Stimulated activated CD4-positive, alpha-beta T cell treated with anti-CD3 and anti-CD28 coated beads, TNF-alpha, amount 100 ng/mL, for 1 hour (primary cell): ENCODE measurements at places on chromosomes 2 and 18.

DNA sequence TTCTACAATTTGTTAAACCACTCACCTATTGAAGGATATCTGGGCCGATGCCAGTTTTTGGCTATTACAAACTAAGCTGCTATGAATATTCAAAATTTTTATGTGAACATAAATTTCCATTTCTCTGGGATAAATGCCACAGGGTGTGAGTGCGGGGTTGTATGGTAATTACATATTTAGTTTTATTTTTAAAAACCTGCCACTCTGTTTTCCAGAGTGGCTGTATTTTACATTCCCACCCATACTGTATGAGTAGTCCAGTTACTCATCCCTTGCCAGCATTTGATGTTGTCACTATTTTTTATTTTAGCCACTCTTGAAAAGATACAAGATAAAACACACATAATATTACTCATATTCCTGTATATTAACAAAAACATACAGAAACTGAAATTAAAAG is 22.9 kb downstream of the GRP start:
- DNase-seq: no peak

DNA sequence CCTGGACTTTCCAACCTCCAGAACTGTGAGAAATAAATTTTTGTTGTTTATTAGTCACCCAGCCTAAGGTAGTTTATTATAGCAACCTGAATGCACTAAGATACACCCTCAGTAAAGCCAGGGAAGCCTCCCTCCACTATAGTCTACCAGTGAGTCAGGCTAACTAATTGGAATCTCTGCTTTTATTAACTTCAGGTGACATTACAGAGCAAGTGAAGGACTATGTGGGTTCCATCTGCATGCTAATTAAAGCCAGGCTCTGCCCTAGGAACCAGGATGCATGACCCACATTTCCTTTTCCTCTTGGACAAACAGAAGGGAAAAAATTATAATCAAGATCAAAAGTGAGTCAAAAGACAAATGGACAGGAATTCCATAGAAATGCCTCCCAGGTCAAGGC is 56.1 kb downstream of the ZC3H8 start:
- DNase-seq: no peak

DNA sequence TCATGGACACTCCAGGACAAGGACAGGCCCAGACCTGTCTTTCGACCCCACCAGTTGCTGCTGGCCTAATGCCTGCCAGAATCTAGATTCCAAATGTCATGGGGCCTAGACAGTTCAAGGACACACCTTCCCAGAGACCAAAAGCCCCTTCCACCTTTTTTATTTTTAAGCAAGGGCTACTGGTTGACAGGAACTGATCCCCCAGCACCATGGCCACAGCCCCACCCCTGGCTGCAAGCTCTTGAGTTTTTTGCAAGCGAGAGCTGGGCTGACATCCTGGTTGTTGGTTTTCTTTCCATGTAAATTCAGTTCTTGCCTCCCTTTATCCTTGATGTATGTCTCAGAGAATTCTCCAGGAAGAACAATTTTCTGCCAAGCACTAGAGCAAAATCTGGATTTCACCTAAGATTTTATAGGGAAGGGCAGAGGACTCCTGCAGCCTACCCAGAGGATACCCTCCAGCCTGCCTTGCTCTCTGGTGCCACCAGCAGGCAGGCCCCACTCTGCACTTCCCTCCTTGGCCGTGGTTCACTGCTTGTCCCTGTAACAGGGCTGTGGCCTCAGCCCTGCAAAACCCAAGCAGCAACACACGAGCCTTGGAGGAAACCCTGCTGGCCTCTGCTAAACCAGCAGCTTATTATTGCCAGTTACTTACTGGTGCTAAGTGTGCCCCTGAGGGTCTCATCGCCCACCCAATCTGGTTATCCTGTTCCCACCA is 97.7 kb downstream of the TWIST2 start:
- DNase-seq: no peak

DNA sequence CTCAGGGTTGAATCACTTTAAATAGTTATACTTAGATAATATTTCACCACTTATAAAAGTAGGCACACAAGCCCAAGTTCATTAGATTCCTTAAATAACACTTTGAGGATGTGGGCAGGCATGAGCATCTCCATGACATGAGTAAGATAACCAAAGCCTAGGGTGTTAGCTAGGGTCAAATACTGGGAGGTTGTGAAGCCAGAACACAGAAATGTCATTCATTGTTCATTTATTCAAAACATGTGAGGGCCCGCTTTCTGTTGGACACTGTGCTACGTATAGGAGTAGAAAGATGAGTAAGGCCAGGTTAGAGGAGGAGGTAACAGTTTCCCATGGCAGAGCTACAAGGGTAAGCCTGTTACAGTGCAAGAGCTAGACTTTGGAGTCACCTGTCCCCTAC is 93.5 kb upstream of the NEDD4L start:
- DNase-seq: no peak

DNA sequence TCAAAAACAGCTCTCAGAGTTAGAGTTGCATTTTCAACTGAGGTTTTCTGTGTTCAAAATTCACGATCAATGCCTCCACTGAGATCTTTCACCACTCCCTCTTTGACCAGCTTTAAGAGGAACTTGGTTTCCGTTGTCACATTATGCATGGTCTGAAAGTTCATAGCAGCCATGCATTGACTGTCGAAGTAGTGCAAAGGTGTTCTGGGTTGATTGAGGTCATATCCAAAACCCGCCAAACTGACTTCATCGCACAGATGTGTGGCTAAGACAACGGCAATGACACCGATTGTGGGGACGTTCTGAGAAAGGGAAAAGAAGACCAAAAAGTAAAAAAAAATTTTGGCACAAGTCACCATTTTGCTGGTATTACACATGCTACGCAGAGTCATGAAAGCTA is 48.7 kb downstream of the ST3GAL5 start:
- DNase-seq: no peak

DNA sequence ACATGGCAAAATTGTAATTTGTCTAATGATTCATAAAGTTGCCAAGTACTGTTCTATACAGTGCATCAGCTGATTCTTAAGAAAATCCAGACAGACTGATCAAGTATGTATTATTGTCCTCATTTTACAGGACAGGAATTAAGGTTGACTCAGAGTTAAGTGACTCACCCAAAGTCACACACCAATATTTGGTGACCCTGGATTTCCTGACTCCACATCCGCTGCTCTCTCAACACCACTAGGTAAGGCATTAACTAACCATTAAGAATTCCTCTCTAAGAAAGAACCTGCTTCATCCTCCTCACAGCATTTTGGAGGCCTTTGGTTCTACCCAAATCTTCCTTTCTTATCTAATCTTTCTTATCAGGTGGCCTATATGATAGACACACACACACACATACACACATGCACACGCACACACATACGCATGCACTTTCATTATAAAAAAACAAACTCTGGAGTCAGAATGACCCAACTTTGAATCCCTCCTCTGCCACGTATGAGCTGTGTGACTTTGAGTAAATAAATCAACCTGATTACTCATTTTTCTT is 150.8 kb downstream of the ANKRD44 start:
- no peak for DNase-seq

DNA sequence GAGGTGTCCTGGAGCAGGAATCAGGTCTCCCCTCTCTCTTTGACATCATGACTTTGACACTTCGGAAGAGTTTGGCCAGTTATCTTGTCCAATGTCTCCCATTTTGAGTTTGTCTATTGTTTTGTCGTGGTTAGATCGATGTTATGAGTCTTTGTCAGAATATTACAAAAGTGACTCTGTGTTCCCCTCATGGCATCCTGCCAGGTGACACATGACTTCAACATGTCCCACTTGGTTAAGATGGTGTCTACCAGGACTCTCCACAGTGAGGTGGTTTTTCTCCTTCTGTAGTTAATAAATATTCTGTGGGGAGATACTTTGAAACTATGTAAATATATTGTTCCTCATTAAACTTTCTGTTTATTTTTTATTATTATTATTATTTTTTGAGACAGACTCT is 76.6 kb upstream of the BZW1 start:
- no peak for DNase-seq

GRCh38 chr2:148876202-148876594 is 1.2 kb downstream of the KIF5C start:
- DNase-seq: no peak

GRCh38 chr2:32712870-32713269 is 85.0 kb downstream of the TTC27 start:
- DNase-seq: no peak

DNA sequence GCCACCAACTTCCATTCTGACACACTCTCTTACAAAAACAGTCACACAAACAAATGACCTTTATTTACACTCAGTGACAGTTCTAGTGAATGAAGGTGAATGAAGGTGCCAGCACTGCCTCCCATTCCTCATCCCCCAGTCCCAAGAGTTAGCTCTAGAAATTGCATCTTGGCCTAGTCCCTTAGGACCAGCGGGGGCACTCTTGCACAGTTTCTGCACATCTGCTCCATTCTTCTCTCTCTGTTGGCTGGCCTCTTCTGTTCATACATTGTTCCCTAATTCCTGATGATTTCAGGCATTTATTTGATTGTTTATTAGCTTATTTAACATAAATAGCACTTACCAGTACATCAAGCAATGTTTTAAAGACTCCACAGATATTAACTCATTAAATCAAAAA is 30.9 kb downstream of the GAREM1 start:
- no peak for DNase-seq

DNA sequence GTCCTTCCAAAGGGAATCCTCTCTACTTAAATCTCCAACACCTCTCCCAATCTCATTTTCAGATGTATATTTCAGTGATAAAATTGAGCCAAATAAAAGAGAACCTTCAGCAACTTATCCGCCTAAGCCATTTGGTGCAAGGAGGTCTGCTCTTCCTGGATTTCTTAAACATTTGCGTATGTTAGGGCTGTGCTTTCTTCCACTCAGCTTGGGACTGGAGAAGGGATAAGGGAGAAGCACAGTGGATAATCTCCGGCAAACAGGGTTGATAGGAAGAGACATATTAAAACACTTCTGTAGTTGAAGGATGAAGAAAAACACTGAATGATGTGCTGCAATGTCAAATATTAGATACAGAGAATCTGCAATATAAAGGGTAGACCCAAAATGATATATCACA is 796.2 kb downstream of the KCNJ3 start:
- no peak for DNase-seq

DNA sequence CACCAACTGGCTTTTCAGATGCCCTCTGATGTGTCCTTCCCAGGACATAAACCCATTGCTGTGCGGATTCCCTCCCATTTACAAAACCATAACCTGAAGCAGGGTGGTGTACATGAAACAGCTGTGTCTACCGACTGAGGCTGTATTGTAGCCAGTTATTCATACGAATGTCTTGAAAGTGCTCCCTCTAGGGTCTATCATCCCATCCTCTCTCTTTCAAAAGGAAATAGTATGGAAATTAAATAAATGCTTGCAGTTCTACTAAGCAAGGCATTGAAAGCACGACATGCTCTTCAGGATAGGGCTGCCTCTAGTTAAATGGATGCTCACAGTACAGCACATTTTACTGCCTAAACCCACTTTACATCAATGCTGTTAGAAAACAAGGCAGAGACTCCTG is 112.2 kb upstream of the PXDN start:
- DNase-seq: no peak

- DNase-seq: no peak
Observed at GRCh38 chr2:227632827-227633226, 15.5 kb downstream of the SCYGR4 start.

- DNase-seq: no peak
Observed at GRCh38 chr2:137300987-137301386, 535.6 kb downstream of the THSD7B start.

- DNase-seq: no peak
Observed at GRCh38 chr2:42404676-42405075, 43.7 kb upstream of the COX7A2L start.

DNA sequence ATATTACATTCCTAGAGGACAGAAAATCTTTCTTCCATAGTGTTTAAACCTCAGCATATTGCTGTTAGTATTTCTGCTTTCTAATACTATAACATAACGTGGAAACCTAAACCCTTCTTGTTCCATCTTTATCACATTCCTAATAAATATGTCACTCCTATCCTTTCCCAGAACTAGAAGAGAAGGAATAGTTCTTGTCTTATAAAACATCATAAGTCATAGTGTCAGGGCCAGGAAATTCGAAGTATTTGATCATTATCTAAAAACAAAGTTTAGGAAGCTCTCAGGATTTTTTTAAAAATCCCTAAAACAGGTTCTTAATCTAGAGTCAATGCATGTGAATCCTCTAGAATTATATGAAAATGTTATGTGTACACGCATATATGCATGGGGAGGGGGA is 2.0 kb downstream of the NHEJ1 start:
- no peak for DNase-seq

DNA sequence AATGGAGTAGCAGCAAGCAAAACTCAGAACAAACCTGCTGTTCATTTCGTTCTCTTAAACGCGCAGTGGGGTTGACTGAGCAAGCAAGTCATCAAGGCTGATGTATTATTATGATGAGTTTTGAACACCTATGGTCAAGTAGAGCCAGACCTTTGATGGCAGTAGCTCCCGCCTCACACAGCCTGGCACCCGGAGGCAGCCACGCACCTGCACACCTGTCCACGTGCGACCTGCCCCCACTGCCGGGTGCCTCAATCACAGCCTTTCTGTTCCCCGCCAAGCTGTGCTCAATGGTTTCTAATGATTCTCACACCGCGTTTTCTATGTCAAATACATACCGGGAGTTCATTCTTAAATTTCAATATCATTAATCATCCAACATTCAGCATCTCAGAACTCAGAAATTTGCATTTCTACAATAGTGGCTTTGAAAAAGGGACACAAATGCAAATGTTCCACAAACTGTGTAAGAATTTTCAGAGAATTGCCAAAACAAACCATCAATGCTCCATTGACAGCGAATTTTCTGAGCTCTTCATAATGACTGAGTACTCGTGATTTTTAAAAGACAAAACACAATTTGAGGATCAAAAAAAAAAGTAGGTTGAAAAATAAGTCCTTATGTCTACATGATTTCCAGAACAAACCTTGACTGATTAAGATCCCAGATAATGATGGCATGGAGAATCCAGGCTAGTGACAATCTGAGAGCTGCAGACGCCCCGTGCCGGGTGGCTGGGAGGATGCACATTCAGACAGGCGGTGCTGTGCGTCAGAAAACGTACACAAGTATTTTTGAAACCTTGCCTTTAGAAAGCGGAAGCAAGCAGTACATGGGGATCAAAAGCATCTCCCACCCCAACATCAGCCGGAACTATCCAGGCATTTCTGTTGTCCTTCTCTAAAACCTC is 56.6 kb downstream of the HDAC4 start:
- no peak for DNase-seq

DNA sequence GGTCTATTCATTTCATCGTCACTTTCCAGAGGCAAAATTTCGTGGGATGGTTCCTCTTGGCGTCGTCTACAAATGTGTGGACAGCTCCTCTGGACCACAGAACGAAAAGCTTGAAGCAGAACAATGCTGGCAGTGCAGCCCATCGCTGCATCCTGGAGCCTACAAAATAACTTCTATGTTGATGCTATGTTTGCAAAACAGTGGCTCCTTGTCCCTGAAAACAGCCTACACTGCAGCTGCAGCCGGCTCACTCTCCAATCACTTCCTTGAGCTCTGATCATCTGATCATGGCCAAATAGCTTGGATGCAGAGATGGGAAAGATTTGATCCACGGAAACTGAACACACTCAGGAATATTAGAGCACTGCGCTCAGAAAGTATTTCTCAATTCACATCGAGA is 60.0 kb downstream of the DOCK10 start:
- DNase-seq: no peak

GRCh38 chr2:207088276-207088675 is 77.5 kb downstream of the KLF7 start:
- no peak for DNase-seq

GRCh38 chr2:147297820-147298219 is 547.0 kb upstream of the ACVR2A start:
- DNase-seq: no peak

- DNase-seq: no peak
Observed at GRCh38 chr18:67001052-67001451, 397.2 kb upstream of the CDH19 start.

GRCh38 chr18:12721495-12722275 is 18.8 kb downstream of the PSMG2 start:
- DNase-seq: no peak
